ENCODE measurements at places on chromosomes 13 and 19.

DNA sequence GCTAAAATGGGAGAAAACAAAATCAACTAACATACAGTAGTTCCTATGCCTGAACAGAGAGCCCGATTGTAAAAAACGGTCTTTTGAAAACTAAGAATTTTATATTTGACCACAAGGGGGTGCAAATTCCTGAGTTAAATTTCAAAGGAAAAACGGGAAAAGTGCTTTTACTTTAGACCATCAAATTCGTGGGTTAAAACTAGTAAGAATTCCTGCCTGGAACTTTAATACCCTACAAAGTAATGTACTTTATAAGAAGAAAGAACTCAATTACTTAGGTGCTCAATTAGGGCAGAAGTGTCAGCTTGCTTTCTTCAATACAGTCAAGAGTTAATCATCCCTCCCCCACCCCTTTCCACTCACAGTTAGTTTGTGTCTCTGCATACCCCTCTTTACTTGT is 69.8 kb downstream of the KCNRG start:
- DNase-seq: peak; percentile 30

DNA sequence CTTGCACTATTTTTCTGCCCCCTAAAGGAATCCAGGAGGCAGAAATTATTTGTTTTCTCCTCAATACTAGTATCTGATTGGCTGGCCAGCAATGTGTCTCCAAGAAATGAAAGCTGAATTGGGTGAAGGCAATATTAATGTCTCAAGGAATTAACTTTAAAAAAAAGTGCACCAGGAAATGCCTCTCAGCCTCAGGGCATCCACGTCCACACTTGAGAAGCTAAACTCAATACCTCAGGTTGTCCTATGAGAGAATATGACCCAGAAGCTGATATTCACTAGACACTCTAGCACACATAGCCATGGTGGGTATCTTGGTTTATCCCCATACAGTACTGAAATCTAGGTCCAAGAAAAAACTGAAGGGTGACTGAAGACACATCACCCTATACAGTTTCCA is 2.1 kb downstream of the ZNF91 start:
- no peak for DNase-seq

DNA sequence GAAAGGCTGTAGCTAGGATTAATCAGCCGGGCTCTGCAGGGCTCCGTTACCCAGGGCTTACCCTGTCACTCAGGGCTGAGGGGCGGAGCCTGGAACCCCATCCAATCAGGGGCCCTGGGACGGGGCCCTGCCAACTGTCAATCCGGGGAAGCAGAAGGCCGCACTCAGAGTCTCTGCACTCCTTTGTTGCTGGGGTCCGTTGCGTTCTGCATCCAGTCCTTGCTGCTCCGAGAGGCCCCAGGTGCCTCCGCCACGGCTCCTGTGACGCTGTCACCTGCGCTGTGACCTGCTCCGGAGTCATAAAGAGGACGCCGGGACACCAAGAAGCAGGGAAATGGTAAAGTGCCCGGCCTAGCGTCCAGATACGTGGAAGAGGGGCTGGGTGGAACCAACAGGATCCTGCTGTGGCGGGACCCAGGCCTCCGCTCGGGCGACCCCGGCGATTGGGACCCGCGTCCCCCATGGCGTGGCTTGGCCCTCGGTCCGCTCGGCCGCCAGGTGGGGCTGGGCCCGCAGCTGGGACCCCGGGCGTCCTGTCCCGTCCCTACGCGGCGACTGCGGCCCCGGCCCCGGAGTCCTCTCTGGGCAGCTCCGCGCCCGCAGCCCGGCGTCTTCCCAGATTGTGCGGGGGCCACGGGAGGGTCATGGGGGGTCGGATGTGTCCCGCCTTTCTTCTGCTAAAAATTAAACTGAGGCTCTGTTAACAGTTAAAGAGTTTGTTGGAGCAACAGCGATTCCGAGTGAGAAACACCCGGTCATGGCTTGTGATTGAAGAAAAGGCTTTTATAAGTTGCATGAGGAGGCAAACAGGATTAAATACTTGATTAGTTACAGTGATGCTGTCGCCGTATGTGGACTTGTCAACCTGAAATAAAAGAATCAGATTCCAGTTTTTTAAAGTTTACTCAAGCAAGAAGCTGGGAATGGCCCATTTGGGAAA is at the start of gene ZNF491:
ZNF491 (plus strand) TSS at position 133 of the 940 bp plus-strand sequence. CDS start 7,431 bp downstream, outside the sequence.
- peak; percentile 73 for DNase-seq

- no peak for DNase-seq
Observed at GRCh38 chr19:11921852-11922495, 2.9 kb upstream of the ZNF700 start.

DNA sequence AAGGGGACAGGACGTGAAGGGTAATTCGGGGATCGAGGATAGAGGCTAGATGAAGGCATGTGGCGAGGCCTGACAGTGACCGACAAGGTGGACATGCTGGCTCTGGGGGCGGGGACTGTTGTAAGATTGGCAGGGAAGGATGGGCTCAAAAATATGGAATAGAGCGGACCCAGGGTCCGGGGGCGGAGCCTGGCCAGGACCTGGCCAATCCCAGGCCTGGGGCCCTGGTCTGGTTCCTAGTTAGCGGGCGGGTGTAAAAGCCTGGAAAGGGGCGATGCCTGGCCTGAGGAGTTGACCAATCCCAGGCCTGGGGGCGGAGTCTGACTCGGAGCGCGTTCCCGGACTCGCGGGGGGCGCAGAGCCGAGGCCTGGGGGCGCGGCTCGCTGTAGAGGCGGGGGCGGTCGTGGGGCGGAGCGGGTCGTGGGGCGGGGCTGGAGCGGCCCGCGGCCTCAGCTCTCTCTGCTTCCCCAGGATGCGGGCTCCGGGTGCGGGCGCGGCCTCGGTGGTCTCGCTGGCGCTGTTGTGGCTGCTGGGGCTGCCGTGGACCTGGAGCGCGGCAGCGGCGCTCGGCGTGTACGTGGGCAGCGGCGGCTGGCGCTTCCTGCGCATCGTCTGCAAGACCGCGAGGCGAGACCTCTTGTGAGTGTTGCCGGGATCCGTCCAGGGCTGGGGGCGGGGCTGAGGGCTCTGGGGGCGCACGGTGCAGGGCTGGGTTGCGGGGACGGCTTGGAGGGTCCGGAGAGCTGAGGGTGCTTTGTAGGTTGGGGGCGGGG is at the start of gene SLC27A1:
SLC27A1 (plus strand) TSS at position 457 of the 774 bp plus-strand sequence; CDS start at position 474, 17 bp downstream.
- peak; percentile 91 for DNase-seq

- peak; percentile 81 for DNase-seq
Observed at GRCh38 chr19:38229585-38230073, 5.6 kb upstream of the DPF1 start.

DNA sequence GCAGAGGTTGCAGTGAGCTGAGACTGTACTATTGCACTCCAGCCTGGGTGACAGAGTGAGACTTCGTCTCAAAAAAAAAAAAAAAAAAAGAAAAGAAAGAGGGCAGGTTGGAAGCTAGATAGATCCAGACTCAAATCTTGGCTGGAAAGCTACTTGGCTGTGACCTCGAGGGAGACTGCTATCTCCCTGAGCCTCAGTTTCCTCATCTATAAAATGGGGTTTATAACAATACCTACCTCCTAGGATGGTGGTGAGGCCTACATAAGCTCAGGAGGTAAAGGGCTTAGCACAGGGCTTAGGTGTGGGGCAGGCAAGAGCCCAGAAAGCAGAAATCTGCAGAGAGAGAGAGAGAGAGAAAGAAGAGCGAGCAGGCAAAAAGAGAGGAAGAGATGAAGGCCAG is 24.2 kb upstream of the DACT3 start:
- DNase-seq: no peak

GRCh38 chr19:52522551-52522950 is 4.9 kb upstream of the ZNF808 start:
- no peak for DNase-seq
